ENCODE measurements at places on chromosomes 2 and 18.

DNA sequence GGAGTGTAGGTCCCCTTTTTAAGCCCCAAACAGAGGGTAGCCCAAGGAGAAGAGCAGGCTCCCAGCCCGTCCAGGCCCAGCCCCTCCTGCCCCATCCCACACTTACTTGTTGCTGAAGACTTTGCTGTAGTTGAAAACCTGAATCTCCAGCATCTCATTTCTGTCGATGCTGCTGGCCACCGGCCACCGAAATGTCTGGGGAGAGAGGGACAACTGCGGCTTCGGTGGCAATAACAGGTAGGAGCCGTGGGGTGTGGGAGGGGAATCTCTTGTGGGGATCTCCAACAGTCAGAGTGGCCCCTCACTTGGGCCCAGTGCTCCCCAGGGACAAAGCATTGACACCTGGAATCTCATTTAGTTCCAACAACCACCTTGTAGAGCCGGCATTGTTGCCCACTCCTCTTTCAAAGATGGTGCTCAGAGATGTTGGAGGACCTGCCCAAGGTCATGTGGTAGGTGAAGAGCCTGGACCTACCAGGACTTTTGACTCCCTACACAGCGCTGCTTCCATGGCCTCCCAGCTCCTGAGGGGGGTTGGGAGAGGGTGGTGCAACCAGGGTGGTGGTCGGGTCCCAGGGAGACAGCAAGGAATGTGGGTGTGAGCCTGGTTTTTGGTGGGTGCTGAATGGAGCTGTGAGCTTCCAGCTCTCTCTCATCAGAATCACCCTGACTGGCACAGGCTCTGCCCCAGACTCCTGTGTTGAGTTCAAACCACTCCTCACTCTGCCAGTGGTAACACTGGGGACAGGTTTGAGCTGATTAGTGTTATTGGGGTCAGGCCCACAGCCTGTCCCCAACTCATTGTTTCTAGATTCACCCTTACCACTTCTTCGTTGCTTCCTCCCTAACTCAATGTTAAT, 50.0 kb upstream of the OTOF start:
- DNase-seq, result no peak

DNA sequence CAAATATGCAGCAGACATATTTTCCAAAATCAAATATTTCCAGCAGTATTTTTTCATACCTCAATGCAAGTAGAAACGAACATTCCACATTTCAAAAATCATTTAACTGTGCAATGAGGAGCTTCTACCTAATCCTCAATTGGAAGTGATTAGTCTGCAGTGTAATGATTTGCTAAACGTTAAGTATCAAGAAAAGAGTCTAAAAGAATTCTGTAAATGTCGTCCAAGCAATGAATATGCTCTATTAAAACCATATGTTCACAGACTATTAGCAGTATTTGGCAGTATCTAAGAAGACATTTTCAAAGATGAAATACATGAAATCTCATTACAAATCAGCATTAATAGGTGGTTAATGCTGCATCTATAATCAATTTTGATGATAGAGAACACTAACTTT, 15.9 kb downstream of the DYM start:
- no peak for DNase-seq

DNA sequence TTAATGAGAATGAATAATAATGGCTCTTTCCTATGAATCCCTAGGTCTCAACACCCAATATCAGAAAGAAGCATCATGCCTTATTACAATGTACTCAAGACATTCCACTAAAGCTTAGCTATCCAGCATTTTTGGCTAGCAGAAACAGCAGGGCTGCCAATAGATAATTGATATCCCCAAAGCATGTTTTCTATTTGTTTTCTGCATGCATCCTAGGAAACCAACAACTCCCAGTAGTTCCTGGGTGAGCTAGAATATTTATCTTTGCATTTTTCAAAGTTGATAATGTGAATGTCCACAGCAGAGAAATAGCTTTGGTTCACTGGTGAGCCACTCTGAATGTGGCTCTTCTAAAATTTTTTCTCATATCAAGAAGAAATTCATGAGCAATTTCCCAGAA, 5.8 kb upstream of the ANTXR1 start:
- no peak for DNase-seq

DNA sequence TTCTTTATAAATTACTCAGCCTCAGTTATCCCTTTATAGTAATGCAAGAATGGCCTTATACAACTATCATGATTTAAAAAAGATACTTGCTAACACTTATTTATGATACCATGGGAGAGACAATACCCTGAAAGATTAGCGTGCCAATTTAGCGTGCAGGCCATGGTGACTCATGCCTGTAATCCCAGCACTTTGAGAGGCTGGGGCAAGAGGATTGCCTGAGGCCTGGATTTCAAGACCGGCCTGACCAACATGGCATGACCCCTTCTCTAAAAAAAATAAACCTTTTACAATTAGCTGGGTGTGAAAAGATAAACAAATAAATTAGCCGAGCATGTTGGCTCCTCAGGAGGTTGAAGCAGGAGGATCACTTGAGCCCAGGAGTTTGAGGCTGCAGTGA, 493.4 kb upstream of the FSIP2 start:
- no peak for DNase-seq

DNA sequence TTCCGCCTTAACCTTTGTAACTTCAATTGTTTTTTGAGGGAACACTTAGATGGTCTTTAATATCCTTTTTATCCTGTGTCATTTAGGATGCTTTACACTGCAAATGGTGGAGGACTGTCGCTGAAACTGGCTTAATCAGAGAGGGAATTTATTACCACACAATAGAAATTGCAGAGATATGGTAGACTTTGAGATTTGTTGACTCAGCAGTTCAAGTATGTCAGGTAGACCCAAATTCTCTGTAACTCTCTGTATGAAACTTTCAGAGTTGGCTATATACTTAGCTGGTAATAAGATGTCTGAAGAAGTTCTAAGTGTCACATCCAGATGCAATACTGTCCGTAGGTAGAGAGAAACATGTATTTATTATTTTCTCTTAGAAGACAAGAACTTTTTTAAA, 100.1 kb downstream of the ZNF804A start:
- no peak for DNase-seq

- no peak for DNase-seq
Observed at GRCh38 chr2:234723400-234723799, 226.5 kb upstream of the ARL4C start.

DNA sequence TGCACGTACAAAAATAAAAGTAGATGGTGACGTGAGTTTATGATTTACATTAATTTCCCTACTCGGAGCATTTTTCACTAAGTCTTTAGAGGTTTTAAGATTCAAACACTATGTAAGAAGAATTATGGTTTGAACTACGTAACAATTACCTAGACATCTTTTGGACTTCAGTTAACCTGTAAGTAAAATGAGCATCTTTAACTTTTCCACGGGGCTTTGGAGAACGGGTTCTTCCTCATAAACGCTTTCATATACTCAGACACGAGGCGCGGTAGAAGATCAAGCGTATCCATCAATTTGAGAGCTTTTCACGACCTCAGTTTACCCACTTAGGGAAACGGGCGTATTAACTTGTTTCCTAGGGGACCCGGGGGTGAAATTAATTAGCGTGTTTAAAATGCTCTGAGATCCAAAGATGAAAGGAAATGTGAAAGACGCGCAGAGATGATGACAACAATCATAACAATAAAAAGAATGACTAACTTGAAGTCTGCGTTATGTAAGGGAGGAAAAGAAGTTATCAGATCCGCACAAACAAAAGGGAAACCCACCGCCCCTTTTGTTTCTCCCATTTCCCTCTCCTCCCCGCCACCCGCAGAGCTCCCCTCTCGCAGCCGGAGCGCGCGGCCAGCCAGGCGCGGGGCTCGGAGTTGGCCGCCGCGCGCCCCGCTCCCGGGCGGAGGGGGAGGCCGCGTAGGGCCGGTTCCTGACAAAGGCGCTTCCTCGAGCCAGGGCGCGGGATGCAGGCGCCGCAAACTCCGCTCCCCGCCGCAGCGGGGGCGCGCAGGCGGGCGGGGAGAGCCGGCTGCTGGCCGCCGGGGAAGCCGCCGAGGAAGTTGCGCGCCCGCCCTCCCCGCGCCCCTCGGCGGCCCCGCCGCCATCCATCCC, 807 bp downstream of the PELI1 start:
- no peak for DNase-seq

- DNase-seq, result no peak
Observed at GRCh38 chr2:114436329-114436728, 6.1 kb upstream of the DPP10 start.

- no peak for DNase-seq
Observed at GRCh38 chr18:35322486-35323458, 21.4 kb downstream of the ZNF24 start.

- no peak for DNase-seq
Observed at GRCh38 chr2:18346344-18346743, 214.1 kb downstream of the RDH14 start.

- no peak for DNase-seq
Observed at GRCh38 chr2:33735096-33735495, 136.0 kb upstream of the FAM98A start.

GRCh38 chr18:36420826-36421225, 123.3 kb downstream of the FHOD3 start:
- no peak for DNase-seq

GRCh38 chr2:156472686-156473085, 36.5 kb downstream of the GPD2 start:
- no peak for DNase-seq

DNA sequence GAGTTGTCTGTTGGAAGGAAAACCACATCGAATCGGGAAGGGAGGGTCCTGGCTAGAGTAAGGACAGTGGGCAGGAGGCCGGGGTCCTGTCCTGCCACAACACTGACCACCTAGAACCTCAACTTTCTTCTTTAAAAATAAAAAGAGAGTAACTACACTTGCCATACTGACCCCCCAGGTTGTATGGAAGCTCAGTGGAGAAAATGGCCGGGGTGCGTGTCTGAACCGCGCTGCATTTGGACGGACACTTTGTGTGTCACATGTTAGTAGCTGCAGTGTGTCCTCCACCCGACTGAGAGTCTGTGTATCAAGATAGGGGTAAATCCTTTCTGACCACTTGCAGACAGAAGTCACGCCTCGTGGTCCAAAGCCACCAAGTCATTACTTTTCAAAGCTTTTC, 87.0 kb downstream of the GBX2 start:
- DNase-seq, result no peak

GRCh38 chr2:239393388-239393940, 7.4 kb downstream of the HDAC4 start:
- no peak for DNase-seq

- DNase-seq, result no peak
Observed at GRCh38 chr18:12990641-12990966, 558 bp upstream of the CEP192 start.

DNA sequence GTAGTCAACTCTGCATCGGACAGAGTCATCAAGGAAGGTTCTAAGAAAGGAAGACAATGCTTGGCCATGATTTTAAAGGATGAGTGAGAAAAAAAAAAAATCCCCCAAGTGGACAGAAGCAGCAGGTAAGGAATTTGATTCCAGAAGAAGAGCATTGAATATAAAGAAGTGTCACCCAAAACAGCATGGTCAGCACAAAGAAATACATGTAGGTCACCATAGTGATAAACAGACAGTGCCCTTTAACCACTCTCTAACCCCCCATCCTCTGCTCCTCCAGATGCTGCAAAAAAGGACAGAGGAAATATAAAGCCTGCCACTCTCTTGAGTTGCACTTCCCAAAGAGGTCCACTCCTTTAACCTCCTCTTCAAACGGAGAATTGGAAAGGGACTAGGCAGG, 23.4 kb downstream of the FEZ2 start:
- no peak for DNase-seq

DNA sequence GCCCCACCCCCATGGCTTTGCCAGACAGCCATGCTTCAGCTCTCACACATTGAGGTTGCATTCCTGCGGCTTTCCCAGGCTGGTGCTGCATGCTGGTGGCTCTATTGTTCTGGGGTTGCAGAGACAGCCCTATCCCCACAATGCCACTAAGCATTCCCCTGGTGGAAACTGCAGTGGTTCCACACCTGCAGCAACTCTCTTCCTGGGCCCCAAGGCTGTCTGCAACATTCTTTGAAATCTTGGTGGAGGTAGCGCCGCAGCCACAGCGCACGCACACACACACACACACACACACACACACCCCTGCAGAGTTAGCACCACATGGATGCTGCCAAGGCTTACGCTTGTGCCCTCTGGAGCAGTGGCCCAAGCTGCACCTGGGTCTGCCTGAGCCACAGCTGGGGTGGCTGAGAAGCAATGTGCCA, 21.4 kb downstream of the SFXN5 start:
- no peak for DNase-seq

GRCh38 chr2:61995515-61995914, 90.0 kb downstream of the COMMD1 start:
- DNase-seq, result no peak

DNA sequence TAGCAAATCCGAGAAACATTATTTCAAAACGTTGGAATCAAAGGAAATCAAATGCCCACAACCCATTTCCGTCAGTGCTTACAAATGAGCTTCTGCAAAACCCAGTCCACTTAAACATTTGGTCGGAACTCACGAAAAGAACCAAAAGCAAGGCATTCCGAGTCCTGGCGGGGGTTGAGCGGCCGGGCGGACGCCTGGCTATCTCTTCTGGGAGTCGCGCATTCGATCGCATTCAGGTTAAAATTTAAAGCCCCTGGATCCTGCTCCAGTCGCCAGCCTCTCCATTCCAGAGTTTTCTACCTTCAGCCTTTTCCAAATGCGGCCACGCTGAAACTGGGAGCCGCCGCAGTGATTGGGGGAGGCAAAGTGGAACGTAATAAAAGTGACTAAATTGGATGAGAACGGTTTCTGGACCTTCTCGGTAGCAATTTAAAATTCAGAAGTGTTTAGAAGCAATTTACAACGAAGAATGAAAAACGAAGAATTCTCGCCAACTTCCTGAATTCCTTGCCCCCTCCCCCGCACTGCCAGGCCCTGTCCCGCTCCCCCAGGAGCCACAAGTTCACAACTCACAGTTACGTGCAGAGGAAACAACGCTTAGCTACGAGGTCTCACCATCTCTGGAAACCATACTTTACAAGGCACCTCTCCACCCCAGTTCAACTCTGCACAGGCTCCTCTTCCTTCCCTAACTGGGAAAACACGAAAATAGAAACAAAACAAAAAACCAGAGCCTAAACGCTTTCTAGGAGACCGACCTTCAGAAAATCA, 1.7 kb upstream of the GATA6 start:
- DNase-seq, result no peak

DNA sequence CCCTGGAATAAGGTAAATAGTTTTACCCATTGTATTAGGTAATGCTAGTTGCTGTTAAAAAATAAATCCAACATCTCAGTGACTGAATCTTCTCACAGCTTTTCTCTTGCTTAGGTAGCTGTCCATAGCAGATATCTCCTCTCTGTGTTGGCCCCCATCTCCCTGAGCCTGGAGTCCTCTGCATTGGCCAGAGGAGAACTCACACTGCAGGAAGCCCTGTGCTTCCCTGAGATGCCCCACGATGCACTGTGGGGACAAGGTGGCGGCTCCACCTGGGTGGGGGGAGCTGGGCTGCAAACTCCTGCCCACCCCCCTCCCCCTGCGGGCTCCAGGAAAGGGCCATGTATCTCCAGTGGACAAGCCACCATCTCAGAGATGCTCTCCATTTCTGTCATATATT, 80.4 kb upstream of the SALL3 start:
- no peak for DNase-seq

- no peak for DNase-seq
Observed at GRCh38 chr2:69436596-69436937, 668 bp downstream of the NFU1 start.

All from NCI-H1930 (cell line).